NCI-H345 (cell line): ENCODE measurements at places on chromosomes 12 and 14.

DNA sequence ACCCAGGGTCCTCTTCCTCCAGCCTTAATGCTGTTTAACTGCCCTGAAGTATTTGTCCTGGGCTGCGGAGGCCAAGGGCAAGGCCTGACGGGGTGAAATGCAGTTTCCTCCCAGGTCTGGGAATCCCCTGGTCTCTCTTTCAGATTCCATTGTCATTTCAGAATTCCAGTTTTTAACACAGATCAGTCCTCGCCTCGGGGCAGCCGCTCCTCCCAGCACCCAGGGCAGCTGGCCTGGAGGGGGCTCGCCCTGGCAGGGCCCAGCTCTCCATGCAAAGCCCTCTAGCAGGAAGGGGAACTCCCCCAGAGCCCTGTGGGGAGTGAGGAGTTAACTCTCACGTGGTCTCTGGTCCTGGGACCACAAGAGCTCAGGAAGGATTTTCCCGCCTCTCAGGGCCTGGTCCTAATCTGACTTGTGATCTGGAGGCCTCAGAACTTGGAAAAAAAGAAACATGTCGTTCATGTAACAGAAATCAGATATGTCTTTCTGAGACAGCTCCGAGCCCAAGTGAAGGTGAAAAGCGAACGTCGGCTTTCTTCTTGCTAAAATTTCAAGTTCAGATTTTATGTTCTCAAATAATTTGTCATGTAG, 265.6 kb upstream of the SFSWAP start:
- no peak for DNase-seq

DNA sequence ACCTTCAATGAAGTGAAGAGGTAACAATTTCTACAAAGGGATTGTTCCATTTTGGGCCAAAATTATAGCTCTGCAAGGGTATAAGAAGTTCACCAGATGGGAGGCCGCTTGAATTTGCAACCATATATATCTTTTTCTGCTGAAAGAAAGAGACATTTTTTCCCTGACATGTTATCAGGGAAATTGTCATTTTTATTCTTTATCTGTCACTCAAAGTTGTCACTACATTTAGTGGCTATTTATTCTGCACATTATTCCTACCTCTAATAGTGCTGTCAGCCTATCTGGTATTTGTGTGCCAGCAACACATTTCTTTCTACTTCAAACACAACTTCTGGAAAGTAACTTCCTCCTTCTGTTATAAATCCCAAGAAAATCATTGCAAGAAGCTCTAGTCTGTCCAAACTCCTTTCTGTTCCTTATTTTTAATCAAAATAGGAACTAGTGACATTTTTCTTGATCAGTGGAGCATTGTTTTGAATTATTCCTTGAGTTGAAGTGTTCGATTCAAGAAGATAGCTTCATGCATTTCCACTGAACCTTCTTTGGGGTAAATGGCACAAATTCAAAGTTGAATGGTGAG, 137.9 kb upstream of the ATP2B1 start:
- no peak for DNase-seq

DNA sequence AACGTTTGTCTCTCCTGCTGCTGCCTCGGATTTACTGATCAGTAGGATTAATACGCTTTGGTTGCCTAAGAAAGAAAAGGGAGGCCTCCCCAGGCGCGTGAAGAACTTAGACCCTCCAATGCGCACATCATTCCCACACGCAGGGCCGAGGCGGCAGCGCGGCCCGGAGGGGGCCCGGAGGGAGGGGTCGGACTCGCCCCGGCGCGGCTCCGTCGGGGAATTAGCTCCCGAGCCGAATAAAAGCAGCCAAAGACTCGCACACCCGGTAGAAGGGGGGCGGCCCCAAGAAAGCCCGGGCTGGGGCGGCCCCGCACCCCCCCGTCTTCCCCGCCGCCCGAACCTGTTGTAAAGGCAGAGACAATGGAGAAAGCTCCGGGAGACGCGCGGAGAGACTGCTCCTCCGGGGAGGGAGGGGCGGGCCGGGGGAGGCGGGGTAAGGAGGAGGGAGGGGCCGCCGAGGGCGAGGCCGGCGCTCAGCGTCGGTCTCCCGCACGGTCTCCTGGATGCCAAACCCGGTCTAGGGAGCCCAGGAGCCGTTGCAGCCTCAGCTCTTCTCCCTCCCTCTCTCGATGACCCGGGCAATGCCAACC, at the start of gene NELL2:
Gene NELL2, minus strand, starts transcription at position 362 of the 590 bp plus-strand sequence. CDS start 446 bp downstream, outside the sequence.
- DNase-seq: no peak

- DNase-seq: no peak
Observed at GRCh38 chr14:68603533-68604360, 189.1 kb downstream of the ZFP36L1 start.

- DNase-seq: no peak
Observed at GRCh38 chr12:52867642-52868041, 18.8 kb upstream of the KRT78 start.

DNA sequence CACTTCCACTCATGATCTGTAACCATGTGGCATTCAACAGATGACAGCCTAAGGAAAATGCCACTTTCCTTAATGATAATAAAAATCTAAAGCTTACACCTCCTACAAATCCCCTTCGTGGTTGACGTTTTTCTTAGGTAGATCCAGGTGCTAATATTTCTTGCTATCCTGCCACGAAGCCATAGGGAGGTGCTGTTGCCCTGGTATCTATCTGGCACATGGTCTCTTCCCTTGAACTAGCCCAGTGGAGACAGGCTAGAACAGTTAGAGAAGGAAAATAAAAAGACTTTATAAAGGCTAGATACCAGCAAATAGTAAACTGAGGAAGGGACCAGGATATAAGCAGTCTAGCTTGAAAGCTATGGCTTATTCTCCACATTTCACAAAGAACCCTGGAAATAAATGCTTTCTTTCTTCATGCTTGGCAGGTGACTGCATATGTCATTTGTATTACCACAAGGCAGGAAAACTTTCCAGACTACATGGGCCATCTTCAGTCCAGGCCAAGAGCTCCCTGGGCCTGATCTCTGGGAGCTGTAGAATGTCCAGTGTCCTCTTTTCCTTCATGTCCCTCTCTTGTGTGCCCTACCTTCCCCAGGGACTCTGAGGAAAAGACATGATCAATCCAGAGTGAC, 15.3 kb downstream of the SPIC start:
- DNase-seq: peak; percentile 33

- DNase-seq: no peak
Observed at GRCh38 chr12:54585243-54585642, 3.2 kb downstream of the PPP1R1A start.

- DNase-seq: no peak
Observed at GRCh38 chr14:73968885-73969284, 18.8 kb downstream of the COQ6 start.

DNA sequence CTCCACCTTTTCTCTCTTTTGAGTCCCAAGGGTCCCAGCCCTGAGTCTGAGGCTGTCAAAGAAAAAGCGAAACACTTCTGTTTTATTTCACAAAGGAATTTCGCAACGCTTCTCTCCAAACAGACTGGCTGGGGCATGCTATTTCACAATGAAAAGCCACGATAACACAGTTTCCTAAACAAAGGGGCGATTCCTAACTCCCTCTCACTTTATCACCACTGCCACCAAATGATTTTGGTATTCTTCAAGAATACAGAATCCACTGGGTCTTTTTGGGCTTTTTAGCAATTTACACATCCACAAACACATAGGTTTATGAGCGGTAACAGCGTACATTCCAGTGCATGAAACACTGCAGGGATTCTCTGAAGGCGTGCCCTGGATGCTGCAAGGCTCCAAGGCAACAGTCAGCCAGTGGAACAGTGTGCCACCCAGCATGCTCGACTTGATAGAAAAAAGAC, 161.2 kb downstream of the DAD1 start:
- DNase-seq: no peak

- no peak for DNase-seq
Observed at GRCh38 chr14:73047808-73048207, 10.5 kb upstream of the RBM25 start.

GRCh38 chr12:114275086-114275485, 130.9 kb downstream of the TBX5 start:
- no peak for DNase-seq

DNA sequence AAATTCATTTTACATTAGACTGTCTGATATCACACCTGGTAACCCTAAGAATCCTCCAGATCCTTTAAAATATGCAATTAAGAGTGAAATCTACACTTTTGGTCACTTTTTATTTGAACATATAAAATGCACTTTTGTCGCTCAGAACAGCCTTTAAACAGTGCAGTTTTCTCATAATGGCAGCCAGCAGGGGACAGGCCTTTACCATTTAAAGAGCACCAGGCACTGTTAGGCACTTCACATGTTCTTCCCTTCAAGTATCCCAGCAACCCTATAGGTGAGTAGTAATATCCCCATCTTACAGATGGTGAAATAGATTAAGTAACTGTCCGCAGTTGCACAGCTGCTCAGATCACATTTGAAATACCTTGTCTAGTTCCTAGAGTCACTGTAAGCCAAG, 11.3 kb upstream of the SAMD4A start:
- DNase-seq: no peak

- no peak for DNase-seq
Observed at GRCh38 chr12:105357162-105357691, 26.7 kb downstream of the C12orf75 start.

- no peak for DNase-seq
Observed at GRCh38 chr12:3838076-3838475, 35.1 kb downstream of the PARP11 start.

- DNase-seq: no peak
Observed at GRCh38 chr12:62578726-62579125, 112.1 kb downstream of the MON2 start.

DNA sequence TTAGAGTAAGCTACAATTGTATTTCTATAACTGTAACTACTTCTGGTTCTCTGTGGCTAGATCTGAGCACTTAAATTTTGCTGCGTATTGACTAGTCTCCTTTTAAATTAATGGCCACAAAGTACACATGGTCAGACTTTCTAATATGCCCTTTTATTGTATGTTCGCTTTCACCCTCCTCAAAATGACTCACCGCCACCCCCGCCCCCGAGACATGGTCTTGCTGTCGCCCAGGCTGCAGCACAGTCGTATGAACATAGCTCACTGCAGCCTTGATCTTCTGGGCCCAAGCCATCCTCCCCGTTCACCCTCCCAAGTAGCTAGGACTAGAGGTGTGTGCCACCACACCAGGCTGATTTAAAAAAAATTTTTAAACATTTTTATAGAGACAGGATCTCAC, 11.8 kb downstream of the MTERF2 start:
- no peak for DNase-seq

GRCh38 chr14:24965934-24966578, 83.9 kb downstream of the STXBP6 start:
- DNase-seq: no peak

DNA sequence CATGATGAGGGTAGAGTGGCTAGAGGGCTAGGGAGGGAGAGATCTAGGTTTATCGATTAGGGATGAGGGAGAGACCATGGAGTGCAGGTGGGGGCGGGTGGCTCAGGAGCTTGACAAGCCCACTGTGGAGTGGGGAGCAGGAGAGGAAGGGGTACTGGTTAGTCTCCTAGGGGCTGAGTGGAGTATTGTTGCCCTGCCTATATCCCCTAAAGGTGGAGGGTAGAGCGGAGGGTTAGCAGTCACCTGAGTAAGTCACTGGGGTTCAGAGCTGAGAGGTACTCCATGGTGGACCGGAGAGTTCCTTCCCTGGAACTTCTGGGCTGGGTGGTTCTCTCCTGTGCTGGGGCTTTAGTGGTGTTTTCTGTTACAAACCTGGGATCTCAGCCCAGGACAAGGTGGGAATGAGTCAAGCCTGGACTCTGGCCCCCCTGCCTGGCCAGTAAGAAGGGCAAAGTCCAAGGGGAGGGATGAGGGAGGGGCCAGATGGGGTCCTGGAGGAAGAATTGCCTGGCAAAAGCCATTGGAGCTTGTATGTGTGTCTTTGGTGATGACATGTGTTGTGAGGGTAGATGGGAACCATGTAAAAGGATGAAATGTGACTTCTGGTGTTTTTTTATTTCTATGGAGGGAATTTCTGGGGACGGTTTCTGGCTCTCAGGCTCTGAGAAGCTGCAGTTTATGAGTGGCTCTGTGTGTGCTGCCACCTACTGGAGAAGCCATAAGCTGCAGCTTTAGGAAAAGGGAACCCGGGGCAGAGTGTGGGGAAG, at the start of gene CIDEB:
Gene CIDEB, minus strand, starts transcription at position 403 of the 767 bp plus-strand sequence. Its CDS starts 119 bp downstream, at position 284.
- DNase-seq: peak; percentile 45

- no peak for DNase-seq
Observed at GRCh38 chr12:3771853-3772252, 18.9 kb upstream of the CRACR2A start.

- no peak for DNase-seq
Observed at GRCh38 chr14:106315436-106315835, 789.1 kb downstream of the TMEM121 start.

DNA sequence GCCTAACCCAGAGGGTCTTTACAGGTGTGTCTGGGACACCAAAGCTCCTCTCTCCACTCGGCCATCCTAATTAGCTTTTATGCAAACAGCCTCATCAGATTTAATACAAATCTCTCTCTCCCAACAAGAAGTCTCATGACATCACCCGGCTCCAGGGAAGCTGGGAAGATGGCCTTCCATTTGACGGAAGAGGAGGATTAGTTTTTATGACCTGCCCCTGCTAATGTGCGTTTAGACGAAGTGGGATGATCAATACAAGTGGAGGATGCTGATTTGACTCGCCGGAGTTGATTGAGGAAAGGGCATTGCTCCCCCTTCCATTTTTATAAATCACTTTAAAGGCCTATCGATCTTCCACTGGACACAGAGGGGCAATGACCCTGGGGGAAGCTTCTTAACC, 239.2 kb downstream of the BCL11B start:
- no peak for DNase-seq

DNA sequence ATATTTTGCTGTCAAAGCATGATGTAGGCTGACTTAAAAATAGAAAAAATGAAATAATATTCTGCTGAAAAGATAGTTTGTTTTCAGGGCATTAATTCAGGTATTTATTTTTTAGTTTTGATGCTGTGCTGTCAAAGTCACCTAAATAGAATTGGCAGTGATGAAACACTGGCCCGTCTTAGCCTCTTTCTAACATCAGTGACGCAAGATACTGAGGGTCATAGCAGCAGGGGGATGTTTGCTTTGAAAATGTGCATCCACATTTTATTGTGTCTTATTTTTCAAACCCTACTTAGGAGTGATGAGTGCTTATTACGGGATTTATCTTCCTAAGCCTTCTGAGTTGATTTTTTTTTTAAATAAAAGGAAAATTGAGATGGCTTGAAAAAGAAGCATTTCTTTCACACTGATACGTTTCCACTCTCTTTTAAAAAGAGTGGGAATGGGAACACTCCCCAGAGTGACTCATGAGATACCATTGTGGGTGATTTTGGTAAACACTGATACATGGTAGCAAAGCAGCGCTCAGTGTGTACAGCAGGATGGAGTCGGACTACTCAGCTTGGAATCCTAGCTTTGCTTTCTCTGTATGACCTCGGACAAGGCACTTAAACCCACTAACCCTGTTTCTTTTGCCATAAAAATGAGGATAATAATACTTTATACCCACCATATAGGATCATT, 290.8 kb downstream of the ERC1 start:
- no peak for DNase-seq
